Astrocyte of the cerebellum (primary cell): ENCODE measurements at places on chromosomes 4 and X.

DNA sequence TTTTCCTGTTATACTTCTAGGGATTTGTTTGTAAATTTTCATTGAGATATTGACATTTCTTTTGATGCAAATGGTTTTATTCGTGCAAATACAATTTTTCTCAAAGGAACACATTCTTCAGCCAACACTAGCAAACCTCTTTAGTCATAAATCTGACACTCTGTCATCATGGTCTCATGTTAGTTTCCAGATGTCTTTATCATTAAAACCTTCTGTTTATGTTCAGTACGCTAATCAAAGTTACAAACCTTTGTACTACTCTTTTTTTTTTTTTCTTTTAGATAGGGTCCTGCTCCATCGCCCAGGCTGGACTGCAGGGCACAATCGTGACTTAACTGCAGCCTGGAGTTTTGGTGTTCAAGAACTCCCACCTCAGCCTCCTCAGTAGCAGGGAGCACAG is 7.1 kb downstream of the SLC25A31 start:
- no peak for DNase-seq

GRCh38 chr4:5120468-5120867 is 69.2 kb downstream of the STK32B start:
- no peak for DNase-seq

DNA sequence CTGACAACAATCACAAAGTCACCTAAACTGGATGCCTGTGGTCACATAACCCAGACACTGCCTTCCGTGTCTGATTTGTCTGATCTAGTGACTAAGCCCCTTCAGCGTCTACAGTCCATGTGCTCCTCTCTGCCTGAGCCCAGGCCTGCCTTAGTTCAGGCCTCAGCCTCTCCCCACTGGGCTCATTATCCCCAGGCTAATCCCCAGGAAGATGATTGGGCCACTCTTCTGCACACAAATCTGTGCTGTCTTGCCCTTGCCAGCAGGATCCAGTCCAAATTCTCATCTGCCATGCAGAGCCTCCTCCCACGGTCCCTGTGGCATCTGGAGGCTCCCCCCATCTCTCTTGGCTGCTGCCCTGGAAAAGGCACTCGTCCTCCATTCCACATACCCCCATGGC is 96.5 kb downstream of the SLC2A9 start:
- DNase-seq: no peak

DNA sequence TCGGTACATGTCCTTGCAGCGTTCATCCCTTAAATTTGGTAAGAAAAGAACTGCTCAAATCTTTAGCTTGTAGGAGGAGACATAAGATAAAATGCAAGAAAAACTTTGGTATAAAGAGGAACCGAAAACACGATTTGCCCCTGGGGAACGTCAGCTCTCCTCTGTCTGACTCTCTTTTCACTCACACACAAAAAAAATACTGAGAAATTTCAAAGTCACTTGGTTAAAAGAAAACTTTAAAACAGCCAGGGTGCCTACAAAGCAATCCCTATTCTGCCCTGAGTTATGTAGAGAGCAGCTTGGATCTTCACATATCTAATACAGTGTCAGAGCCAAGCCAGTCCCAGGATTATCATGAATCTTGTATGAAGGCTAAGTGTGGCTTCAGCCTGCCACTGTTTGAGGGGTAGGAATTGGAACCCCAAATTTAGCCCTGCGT is 248.5 kb upstream of the CXXC4 start:
- DNase-seq: no peak

GRCh38 chr4:102339018-102339417 is 6.3 kb downstream of the SLC39A8 start:
- DNase-seq: no peak

GRCh38 chr4:87225936-87226335 is 5.5 kb upstream of the KLHL8 start:
- no peak for DNase-seq

DNA sequence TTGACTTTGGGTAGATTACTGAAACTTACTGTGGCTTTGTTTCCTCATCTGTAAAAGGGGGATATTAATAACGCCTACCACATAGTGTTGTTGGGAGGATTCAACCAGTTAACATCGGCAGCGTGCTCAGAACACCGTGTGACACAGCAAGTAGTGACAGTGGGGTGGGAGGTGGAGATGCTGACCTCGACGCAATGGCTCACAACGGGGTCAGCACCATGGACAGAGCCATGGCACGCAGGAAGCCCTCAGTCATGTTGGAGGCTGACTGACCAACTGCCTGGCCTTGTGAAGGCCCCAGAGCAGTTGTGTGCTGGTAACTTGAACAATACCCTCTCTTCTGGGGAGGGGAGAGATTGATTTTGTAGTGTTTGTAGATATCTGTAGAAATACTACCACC is 93.2 kb downstream of the WFS1 start:
- DNase-seq: no peak
